CD4-positive, alpha-beta T cell treated with Interleukin-4 for 4 hours (primary cell): ENCODE measurements at places on chromosomes 13 and 19.

- no peak for DNase-seq
Observed at GRCh38 chr19:48044561-48044960, 682 bp upstream of the CABP5 start.

DNA sequence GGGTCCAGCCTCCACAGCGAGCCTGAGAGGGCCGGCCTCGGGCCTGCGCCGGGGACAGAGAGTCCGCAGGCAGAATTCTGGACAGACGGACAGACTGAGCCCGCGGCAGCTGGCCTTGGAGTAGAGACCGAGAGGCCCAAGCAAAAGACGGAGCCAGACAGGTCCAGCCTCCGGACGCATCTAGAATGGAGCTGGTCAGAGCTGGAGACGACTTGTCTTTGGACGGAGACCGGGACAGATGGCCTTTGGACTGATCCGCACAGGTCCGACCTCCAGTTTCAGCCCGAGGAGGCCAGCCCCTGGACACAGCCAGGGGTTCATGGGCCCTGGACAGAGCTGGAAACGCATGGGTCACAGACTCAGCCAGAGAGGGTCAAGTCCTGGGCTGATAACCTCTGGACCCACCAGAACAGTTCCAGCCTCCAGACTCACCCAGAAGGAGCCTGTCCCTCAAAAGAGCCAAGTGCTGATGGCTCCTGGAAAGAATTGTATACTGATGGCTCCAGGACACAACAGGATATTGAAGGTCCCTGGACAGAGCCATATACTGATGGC is 490 bp downstream of the ITPKC start:
- DNase-seq, result no peak

GRCh38 chr13:112725346-112726015 is 35.6 kb downstream of the ATP11A start:
- DNase-seq, result no peak

DNA sequence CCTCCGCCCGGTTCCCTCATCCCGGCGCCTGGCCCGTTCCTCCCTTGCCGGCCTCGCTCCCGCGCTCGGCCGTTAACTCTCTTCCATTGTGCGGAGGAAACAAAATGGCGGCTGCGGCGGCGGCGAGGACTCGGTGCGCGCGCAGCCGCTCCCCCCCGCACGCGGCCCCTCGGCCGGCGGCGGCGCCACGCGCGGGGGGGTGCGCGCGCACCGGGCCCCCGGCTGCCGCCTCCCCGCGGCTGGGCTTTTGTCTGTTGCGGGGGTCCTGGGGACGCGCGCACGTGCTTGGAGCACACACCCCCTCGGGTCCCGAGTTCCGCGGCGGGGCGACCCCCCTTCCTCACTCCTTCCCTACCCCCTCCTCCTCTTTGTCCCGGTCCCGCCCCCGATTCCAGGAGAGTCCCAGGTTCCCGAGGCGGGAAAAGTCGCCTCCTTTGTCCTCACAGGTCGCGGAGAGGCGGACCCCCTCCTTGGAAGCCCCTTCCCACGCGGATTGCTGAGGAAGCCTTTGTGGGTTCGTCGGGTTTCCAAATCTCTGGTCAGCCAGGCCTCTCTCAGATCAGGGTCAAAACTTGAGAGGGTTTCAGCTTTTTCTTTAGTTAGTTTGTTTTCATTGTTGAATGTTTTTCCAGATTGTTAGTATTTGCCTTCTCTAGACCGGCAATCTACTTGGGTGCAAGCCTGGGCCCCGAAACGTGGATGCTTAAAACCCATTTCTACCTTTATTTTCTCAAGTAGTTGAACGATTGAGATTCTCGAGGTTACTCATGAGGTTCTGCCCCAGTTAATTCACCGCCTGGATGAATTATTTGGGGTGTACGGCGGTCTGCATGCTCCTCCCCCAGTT is 687 bp downstream of the ILF3 start:
- peak; percentile 33 for DNase-seq

- DNase-seq, result no peak
Observed at GRCh38 chr13:39345982-39346381, 257.0 kb downstream of the LHFPL6 start.

GRCh38 chr13:109743706-109744453 is 42.5 kb downstream of the IRS2 start:
- no peak for DNase-seq

- DNase-seq, result no peak
Observed at GRCh38 chr19:4676955-4677731, 7.0 kb upstream of the MYDGF start.

DNA sequence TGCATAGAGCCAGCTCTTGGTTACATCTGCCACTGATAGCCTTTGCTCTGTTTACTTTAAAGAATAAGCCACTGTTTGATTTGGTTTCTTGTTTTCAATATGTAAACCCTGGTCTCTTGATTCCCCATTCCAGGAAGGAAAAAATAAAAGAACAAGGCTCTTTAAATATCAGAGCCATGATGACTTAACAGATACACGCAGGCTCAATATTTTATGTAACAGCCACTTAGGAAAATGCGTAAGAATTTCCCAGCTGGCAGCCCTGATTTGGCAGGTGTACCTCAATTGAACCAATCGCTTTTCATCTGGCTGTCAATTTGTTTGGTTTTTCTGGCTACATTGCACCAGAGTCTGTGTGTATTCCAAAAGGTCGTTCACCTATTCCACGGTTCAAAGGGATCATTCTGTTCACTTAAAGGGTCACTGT is 65.6 kb downstream of the IRS2 start:
- DNase-seq, result no peak

GRCh38 chr19:19053508-19054314 is 10.1 kb upstream of the SLC25A42 start:
- peak; percentile 46 for DNase-seq

DNA sequence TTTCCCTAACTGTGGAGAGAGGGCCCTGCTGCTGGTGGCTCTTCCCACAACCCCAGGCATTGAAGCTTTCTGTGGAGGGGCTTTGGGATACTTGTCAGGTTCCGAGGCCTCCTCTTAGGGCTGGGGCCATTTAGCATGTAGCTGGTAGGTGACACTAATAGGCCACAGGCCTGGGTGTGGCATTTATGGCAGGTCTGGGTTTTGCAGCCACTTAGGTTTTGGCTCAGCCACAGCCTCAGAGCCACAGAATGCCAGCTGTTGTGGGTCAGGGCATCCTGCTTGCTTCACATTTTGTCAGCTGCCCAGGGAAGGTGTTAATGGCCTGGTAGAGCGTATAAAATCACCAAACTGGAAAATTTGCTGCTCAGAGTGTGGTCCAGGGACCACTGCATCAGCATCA is 15.7 kb downstream of the FAM124A start:
- no peak for DNase-seq

GRCh38 chr13:86976521-86977324 is 694.4 kb upstream of the SLITRK5 start:
- no peak for DNase-seq

DNA sequence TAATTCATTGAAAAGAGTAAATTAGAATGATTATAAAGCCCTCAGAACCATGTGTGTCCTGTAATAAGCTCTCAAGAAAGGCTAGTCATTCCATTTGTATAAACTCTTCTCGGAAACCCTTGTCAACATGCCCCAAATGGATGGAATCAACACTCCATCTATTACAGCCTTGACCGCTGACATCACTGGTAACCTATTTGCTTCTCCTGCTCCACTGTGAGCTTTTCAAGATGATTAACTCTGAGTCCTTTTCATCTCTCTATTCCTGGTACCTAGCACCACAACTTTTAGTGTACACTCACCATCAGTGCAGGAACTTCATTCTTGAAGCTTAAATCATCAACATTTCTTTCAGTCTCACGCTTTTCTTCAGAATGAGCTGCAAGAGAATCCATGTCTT is 612.0 kb downstream of the DCT start:
- DNase-seq, result no peak

DNA sequence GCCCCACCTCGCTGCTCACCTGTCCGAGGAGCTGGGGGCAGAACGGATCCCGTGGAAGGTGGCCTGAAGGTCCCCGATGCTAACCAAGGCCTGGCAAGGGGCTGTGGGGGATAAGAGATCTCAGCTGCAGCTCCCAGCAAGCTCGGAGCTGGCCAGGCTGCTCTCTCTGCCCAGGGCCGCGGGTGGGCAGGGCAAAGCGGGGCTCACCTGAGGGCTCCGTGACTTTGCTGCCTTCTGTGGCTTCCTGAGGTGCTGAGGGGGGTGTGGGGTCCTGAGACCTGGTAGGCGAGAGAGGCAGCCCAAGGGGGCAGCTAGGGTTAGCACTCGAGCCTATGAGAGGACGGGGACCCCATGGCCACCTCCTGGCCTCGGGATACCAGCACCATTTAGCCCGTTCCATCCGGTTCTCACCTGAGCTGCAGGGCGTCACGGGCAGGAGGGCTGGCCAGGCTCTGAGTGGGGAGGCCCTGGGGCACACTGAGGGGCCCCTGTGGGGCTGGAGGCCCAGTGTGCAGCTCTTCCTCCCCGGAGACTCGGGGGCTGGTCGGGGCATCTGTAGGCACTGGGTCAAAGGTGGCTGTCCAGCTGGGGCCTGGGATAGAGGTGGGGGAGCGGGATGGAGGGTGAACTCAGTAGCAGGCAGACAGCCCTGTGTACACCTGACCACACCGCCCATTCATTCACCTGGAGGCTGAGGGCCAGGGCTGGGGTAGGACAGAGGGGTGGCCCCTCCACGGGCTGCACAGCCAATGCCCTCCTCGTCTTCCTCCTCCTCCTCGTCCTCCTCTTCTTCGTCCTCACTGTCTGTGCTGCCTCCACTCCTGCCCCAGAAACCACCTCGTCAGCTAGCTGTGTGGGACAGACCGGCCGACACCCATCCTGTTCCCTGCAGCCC is 3.1 kb upstream of the TMEM86B start:
- no peak for DNase-seq

- no peak for DNase-seq
Observed at GRCh38 chr19:33638167-33639034, 16.6 kb downstream of the CHST8 start.

GRCh38 chr13:64007339-64007738 is 2591.7 kb upstream of the PCDH20 start:
- no peak for DNase-seq

DNA sequence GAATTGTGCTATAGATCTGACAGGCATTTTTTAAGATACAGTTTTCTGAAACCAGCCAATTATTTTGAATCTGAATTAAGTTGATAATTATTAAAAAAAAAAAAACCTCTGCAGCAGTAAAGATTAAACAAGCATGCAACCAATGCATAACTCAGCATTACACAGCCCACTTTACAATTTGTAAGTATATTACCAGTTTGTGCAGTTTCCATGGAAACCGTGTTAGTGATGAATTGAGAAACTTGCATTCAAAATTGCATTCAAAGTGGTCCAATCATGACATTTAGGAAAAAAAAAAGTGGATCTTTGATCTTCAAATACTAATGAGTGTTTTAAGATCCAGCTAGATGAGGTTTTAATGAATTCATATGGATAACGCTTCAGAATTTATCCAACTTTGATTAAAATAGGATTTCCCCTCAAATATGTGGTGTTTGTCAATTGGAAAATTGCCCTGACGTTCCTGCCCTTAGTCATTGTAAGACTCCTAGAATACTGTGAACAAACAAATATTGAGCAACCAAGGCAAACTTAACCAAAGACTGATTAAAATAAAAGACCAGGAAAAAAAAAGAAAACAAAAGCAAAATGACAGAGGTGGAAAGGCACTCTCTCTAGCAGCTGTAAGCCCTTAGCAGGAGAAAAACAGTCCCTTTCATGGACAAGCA is 314.8 kb upstream of the MAB21L1 start:
- DNase-seq, result no peak

GRCh38 chr19:58581227-58582141 is 8.3 kb upstream of the MZF1 start:
- DNase-seq, result peak; percentile 87

GRCh38 chr19:6713773-6714692 is 6.4 kb downstream of the C3 start:
- no peak for DNase-seq

- DNase-seq, result no peak
Observed at GRCh38 chr13:55728247-55728646, 1412.5 kb upstream of the PRR20A start.

- DNase-seq, result peak; percentile 32
Observed at GRCh38 chr13:45297456-45298205, 43.4 kb downstream of the TPT1 start.

- DNase-seq, result no peak
Observed at GRCh38 chr13:48018637-48019036, 17.6 kb upstream of the SUCLA2 start.

- DNase-seq, result no peak
Observed at GRCh38 chr19:37983153-37983552, 76.1 kb downstream of the SIPA1L3 start.
